ENCODE measurements at places on chromosomes 2 and 18.

DNA sequence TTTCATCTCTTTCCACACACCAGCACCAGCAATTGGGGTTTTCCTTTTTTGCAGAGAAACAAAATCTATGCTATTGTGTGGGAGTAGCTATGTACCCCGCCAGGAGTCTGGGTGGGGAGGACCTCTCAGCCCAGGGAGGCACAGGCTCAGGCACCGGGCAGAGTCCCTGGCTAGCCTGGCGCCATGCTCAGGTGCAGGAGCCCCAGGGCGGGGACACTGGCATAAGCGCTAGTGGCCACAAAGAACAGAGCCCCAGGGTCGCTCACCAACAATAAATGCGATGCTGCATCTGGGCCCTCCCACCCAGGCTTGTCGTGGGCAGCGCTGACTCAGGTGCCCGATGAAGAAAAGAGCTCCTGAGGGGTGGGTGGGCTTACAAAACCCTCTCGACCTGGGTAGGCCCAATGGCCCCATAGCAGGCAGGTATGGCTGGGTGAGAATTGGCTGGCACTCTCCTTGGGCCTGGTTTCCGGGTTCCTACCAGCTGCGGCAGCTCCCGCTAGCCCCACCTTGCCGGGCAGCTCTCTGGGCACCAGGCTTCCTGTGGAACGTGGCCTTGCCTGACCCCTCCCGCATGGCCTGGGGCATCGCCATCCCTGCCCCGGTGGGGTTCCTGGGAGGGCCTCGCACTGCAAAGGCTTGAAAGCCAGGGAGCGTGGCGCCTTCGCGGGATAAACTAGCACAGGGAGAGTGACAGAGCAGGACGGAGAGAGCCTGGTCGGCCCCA lies 31.8 kb upstream of the COL6A3 start:
- DNase-seq: no peak

GRCh38 chr2:13093416-13093991 lies 376.8 kb downstream of the TRIB2 start:
- no peak for DNase-seq

DNA sequence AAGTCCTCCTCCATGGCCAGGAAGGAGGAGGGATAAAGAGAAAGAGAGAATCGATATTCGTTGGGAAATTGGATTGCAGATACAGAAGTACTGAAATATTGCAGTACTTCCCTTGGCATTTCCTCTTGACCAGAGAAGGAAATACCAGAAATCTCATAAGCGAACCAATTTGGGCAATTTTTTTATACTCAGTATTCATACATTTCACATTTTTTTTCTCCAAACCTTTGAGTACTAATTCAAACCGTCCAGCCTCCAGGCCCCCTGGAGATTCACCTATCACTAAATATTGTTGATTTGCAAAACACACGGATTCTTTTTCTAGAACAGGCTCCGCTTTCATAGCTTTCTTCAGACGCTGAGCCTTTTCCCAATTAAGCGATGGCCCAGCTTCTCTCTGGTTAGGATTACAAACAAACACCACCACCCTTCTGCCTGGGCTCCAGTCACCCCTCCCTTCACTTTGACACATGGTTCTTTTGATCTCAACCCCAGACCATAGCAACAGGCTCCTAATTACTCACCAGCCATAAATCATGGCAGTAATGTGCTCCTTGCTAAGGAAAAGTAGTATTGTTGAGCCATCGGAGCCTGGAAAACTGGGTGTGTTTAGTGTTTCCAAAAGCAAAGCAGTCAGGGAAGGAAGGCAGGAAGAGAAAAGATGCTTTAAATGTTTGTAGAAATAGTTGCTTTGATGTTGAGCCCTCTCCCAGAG lies 138.4 kb upstream of the CCDC68 start:
- peak; percentile 24 for DNase-seq

DNA sequence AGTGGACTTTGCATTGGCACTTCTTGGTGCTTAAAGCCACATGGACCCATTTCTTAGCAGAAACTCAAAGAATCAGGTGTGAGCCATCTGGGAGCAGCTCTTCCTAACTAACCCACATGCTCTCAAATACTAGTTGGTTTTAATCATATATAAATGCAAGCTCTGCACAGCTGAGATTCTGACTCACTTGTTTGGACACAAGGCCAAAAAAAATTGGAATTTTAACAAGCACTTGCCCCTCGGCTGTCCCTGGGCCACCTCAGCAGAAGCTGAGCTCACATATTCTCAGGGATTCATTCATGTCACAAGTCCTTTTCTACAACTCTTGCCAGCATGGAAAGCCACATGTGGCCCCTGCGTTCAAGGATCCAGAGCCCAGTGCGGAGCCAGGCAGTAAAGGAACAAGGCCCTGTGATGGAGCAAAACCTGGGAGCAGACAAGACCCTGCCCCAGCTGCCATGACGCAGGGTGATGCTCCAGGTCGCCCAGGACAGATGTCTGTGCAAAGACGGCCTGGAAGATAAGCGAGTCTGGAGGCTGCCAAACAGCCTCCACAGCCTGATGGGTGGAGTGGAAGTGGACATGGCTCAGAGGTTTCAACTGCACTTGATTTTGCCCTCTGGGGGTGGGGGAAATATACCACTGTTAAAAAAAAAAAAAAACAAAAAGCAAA lies 266.5 kb downstream of the EIPR1 start:
- no peak for DNase-seq

DNA sequence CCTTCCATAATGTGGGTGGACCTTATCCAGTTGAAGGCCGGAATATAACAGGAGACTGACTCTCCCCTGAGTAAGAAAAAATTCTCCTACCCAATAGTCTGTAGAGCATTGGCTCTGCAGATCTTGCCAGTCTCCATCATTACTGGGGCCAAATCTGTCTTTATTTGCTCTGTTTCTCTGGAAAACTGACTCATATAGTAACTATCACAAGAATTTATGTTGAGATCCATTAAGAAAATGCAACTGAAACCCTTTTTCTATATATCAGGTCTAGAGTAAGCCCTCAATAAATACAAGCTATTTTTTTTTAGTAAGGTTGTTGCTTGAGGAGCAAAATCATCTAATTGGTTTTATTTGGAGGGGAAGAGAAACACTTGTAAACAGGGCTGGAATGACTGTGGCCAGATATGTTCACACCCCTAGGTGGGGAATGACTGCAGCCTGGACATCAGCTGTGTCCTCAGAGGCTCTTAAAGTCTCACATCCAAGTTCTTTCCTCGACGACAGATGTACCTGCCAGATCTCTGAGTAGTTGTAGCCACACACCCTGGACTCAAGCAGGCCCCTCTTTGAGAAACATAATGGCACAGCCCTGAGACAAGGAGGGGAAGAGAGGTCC lies 339.7 kb downstream of the TNS1 start:
- DNase-seq: no peak

- no peak for DNase-seq
Observed at GRCh38 chr2:8552293-8552801, 129.5 kb upstream of the ID2 start.

GRCh38 chr2:152433289-152433688 lies 98.3 kb downstream of the FMNL2 start:
- DNase-seq: no peak

GRCh38 chr2:2879071-2879470 lies 498.5 kb downstream of the EIPR1 start:
- no peak for DNase-seq
